Activated CD8-positive, alpha-beta memory T cell treated with anti-CD3 and anti-CD28 coated beads for 1 hour (primary cell): ENCODE measurements at places on chromosomes 3 and 15.

DNA sequence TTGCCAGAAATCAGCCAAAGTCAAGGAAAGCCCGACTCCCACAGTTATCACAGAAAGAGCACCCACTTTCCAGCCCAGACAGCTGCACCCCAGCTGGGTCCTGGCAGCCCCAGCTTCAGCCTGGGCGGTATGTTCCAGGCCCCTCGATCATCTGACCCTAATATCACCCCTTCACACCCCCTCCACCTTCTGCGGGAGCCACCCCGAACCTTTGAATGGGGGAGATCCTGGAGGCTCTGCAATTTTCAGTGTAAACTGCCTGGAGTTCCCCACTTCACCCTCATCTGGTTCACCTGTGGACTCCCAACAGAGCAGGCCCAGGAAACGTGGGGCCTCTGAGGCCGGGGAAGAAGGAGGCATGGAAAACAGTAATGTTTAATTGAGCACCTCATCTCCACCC lies 5.9 kb downstream of the PRSS50 start:
- no peak for DNase-seq

- DNase-seq = no peak
Observed at GRCh38 chr3:85670634-85671205, 711.9 kb downstream of the CADM2 start.

- DNase-seq = no peak
Observed at GRCh38 chr15:40060236-40060961, 21.4 kb upstream of the SRP14 start.

DNA sequence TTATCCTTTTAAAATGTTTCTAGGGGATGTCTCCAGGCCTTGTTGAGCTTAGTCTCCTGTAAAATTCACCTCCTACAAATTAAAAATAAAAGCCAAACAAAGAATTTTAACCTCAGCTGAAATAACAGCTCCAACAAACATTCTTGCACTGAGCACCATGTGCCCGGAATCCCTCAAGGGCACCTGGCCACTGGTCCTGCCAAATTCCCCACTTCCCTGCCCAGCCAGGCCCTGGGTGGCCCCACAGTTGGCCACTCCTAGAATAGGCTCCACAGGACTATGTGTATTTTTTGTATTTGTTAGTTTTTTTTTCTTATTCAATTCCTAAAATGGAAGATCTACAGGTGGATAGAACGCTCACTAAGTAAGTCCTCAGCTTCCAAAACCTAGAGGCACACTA lies 33.1 kb upstream of the PLA2G4E start:
- DNase-seq = no peak

- DNase-seq = no peak
Observed at GRCh38 chr15:82551646-82552247, 11.5 kb upstream of the RPS17 start.

GRCh38 chr3:14785207-14786155 lies 33.3 kb upstream of the FGD5 start:
- DNase-seq = no peak

DNA sequence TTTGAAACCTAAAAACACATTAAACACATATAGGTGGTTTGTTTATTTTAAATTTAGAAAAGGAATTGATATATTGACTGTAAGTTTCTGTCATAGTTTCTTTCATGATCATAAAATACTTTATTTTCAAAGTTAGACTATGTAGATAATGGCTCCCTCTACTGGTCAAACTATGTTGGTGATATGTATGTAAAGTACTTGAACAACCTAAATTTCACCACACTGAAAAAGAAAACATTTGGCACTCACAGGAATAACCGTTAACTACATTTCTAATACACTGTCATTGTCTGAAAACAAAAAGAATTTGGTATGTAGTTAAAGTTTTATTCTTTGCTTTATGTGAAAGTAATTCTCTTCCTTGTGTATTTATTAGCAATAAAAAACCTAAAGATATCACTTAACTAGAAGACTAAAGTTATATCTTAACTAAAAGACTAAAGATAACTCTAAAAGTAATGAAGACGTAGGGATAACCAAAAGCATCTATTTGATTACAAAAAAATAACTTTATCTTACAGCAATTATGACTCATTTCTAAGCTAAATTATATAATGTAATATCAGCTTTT lies 427.5 kb downstream of the VGLL3 start:
- DNase-seq = no peak

DNA sequence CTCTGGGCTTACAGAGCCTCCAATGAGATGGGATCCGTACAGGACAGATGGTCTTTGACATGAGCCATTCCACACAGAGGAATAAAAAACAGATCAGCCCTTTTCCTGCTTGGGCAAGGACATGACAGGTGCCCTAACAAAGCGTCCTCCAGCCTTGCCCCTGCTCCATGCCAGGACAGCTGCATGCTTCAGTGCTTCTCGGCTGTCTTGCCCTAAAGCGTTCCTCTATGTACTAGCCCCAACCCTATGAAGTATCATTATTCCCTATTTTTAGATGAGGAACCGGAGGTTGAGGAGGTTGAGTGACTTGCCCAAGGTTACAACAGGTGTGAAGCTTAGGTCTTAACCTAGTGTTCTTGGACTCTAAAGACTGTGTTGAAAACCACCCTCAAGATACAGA lies 10.5 kb downstream of the POMGNT2 start:
- no peak for DNase-seq

- DNase-seq = no peak
Observed at GRCh38 chr3:103308921-103309320, 874.1 kb downstream of the ZPLD1 start.

- no peak for DNase-seq
Observed at GRCh38 chr3:61192222-61192621, 59.0 kb downstream of the FHIT start.
